Large intestine (tissue), 12 donors: ENCODE measurements at places on chromosomes 11 and 22. TPM values are rescaled to one million over a fixed set of nuclear protein-coding genes. Genes with fewer than 3 reads are reported as not detected.

The BEST1 gene
- 3.9 TPM for polyA plus RNA-seq

GRCh38 chr11:23974051-23974450, 522.8 kb upstream of the LUZP2 start:
- H3K36me3 ChIP-seq, result no peaks in the 10 kb centered on the region
- no peak overlapping the region for H3K27ac ChIP-seq
- no peaks in the 10 kb centered on the region for H3K4me1 ChIP-seq
- no peaks in the 10 kb centered on the region for H3K27me3 ChIP-seq

- peaks cover 9% of the 10 kb centered on the region for H3K4me1 ChIP-seq
- DNase-seq, result peak; percentile 49
- H3K27ac ChIP-seq, result no peak overlapping the region
- H3K4me3 ChIP-seq, result no peak overlapping the region
These were observed 208.8 kb downstream of the TBC1D22A start for GRCh38 chr22:46971099-46971763.

The ARAP1 gene
- polyA plus RNA-seq, result 69.1 TPM

DNA sequence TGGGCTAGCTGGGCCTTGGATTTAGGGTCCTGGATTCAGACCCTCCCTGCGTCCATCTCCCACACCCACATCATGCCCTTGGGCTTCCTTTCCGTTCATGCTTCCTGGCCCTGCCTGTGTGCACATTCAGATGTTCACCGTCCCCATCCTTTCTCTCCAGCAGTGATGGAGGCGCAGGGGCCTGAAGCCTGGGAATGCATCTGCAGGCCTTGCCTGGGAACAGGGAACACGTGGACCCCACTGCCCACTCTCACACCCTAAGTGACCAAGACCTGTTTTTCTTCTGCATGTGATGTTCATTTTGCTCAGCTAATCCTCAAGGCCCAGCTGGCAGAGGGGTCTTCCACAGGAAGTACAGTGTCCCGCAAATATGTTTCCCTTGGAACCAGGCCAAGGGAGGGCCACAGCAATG, 91.6 kb upstream of the PARVA start:
- H3K36me3 ChIP-seq, result no peaks in the 10 kb centered on the region
- DNase-seq, result no peak
- H3K27me3 ChIP-seq, result no peaks in the 10 kb centered on the region

GRCh38 chr11:34037016-34037415, 14.5 kb upstream of the CAPRIN1 start:
- DNase-seq, result no peak

The OTOG gene
- 0.10 TPM for polyA plus RNA-seq

The CREB3L1 gene
- polyA plus RNA-seq, result 40.6 TPM
